ENCODE measurements at places on chromosomes 5 and 9.

DNA sequence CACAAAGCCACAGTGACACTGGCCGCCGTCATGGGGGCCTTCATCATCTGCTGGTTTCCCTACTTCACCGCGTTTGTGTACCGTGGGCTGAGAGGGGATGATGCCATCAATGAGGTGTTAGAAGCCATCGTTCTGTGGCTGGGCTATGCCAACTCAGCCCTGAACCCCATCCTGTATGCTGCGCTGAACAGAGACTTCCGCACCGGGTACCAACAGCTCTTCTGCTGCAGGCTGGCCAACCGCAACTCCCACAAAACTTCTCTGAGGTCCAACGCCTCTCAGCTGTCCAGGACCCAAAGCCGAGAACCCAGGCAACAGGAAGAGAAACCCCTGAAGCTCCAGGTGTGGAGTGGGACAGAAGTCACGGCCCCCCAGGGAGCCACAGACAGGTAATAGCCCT, 26.1 kb downstream of the HRH2 start:
- no peak for DNase-seq

- no peak for DNase-seq
Observed at GRCh38 chr5:1105350-1106265, 6.3 kb downstream of the SLC12A7 start.

- no peak for DNase-seq
Observed at GRCh38 chr9:132677976-132678375, 7.7 kb downstream of the GTF3C4 start.

DNA sequence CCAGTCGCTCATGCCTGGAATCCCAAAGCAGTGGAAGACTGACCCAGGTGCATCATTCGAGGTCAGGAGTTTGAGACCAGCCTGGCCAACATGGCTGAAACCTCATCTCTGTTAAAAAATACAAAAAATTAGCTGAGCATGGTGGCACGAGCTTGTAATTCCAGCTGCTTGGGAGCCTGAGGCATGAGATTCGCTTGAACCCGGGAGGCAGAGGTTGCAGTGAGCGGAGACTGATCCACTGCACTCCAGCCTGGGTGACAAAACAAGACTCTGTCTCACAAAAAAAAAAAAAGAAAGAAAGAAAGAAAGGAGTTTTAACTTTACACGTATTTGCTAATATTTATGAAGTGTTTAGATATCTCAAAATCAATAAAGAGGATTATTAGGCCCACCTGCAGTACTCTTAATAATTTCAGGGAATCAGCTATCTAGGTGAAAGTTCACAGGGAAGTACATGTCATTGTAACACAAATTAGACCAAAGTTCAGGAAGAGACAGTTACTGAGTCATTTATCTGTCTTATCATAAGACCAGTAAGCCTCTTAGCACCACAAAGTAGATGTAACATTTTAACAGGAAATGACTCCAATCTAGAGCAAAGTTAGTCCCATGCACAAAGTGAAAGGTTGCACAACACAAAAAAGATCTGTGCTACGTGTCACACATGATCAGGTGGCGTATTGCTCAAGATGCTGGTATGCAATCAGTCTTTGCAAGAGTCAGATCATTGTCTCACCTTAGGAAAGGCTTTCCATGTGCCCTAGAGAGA, 34.1 kb upstream of the PLIN2 start:
- no peak for DNase-seq

- DNase-seq = no peak
Observed at GRCh38 chr5:94744906-94745305, 126.4 kb downstream of the SLF1 start.
